ENCODE measurements at places on chromosomes 2 and 18. TPM values are rescaled to one million over a fixed set of nuclear protein-coding genes. Genes with fewer than 3 reads are reported as not detected.

DNA sequence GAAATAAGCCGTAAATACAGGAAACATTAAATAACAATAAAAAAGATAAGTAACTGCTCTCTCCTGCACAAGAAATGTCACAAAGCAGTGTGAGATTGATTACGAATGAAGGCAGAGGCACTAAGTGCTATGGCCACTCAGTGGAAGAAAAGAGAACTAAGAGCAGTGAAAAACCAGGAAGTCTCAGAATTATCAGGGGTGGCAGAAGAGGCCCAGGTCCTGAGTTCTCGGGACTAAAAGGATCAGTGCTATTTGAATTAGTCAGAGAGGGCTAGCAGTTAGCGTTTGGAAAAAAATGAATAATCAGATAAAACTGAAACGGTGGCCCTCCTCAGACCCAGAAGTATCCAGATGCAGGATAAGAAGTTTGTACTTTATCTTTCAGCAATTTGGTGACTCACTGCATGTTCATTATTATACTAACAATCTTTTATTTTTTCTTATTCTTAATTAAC, 367.1 kb downstream of the ZEB2 start:
- no peak for DNase-seq

GRCh38 chr2:176104316-176105077, 2.6 kb upstream of the HOXD11 start:
- no peak for DNase-seq

GRCh38 chr2:50602636-50603327, 429.1 kb downstream of the NRXN1 start:
- no peak for DNase-seq

GRCh38 chr2:20728114-20728758, 61.3 kb downstream of the GDF7 start:
- DNase-seq, result no peak

- no peak for DNase-seq
These were observed 90.8 kb downstream of the MYO1B start for GRCh38 chr2:191335875-191336464.

DNA sequence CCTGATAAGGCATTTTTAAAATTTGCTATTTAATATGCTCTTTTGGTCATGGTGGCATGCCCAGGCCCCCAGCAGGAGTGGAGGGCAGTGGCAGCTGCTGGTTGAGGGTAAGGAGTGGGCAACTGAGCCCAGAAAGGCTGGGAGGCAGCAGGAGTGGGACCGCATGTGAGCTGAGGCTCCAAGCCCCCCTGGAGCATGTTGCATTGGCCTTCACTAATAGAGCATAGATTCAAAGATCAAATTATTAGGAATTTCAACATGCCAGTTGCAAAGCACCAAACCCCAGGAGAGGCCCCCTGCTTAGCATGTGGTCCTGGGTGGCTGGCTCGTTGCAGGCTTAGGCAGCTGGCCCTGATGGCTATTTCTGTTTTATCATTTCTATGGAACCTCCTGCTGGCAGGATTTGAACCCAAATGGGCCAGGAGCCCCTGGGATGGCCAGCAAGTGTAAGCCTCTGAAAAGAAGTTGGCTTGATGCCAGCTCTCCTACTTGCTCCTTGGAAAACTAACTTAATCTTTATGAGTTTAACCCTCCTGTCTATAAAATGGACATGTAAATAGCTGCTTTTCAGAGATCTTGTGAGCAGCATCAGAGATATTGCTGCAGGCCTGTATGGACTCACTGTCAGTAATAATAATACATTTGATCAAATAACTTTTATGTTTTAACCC, 42.1 kb upstream of the TMEM131 start:
- DNase-seq, result no peak

Gene SLC14A1
- 5.3 TPM for total RNA-seq

Gene HOXD12
- not detected for total RNA-seq

Gene IL36RN
- not detected for total RNA-seq

Gene DYNC2LI1
- 2.1 TPM for total RNA-seq
